Stimulated activated CD8-positive, alpha-beta memory T cell treated with anti-CD3 and anti-CD28 coated beads, Interleukin-4, amount 100 ng/mL, for 1 hour (primary cell): ENCODE measurements at places on chromosomes 16 and 17.

DNA sequence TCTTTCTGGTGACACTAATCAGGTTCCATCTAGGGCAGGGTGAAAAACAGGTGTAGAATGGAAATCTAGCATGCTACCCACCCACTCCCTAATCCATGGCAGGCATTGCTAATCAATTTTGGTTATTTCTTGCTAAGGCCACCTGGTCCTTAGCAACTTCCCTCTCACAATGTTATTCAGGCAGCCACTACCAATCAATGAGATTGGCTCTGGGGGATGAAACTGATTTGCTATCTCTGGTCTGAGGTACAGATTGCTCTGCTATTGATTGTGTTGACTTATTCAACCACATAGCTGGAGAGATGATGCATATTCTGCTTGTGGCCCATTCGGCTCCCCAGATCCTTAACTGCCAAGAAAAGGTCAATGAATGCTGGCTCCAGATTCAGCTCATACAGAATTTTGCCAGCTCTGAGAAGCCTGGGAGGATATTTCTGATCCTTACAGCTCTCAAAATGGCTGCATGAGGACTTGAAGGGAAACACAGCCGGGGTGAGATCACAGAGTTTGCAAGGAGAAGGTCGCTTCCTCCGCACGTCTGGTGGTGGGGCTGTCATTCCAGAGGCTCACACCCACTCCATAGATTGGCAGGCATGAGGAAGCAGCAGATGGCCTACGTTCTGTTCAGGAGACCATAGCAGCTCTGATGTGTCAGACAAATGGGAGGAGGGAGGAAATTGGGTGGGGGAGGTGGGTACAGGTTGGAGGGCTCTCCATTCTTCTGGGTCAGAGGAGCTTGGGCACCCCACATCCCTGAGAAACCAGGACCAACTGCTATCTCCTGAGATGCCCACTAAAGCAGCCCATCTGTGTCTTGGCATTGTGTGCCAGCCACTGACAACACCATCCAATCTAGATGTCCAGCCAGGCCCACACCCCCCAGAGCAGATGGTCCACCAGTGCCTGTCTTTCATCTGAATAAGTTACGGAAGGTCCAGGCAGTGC, 22.3 kb downstream of the SEZ6 start:
- no peak for DNase-seq

GRCh38 chr16:73427164-73427563, 379.2 kb upstream of the ZFHX3 start:
- no peak for DNase-seq

GRCh38 chr17:43416998-43417890, 18.5 kb downstream of the ARL4D start:
- DNase-seq = no peak

- DNase-seq = no peak
Measured at GRCh38 chr17:55859301-55859795, 108.5 kb downstream of the PCTP start.

GRCh38 chr16:22663389-22664064, 150.4 kb upstream of the HS3ST2 start:
- DNase-seq = no peak

DNA sequence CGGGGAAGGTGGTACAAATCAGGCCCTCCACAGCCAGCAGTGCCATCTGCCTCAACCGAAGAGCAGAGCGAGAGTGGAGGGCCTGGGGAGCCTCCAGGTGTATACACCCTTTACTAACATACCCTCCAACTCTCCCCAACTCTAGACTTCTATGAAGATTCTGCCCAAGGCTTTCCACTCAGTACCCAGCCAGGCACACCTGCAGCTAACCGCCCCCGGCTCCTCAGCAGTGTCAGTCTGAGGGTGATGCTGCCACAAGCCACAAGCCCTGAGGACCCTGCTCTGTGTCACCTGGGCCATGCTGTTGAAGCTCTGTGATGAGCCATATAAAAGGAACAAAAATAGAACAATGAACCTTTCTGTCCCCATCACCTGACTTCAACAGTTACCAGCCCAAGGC, 3.8 kb downstream of the CENPV start:
- no peak for DNase-seq

DNA sequence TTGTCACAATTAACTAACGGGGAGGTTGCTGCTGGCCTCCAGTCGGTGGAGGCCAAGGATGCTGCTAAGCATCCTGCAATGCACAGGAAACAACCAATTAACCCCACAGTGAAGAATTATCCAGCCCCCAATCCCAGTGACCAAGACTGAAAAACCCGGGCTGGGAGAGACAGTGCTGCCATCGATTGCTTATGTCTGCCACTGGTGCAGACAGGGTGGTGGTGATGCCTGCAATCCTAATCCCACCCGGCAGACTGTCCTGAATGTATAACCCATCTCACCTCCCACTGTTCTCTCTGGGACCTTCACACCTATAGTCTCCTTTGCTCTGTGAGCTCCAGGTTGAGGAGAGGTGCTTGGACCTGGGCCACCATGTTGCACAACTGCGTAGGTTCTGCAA, 42.3 kb upstream of the KLHDC4 start:
- DNase-seq = no peak

DNA sequence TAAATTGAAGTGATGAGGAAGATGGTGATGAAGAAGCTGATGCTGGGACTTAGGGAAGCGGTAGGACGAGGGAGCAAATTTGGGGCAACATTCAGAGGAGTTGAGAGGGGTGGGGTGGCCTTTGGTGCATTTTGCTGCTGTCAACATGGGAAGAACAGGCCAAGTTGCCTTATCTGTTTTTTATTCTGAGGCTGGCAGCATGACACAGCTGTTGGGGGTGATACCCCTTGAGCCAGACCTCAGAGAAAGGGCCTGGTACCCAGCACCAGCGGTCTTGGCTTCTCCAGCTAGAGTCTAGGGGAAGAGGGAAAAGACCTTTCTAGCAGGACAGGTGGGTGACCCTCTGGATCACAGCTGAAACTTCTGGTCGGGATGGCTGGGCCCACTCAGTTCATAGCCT, 4.6 kb downstream of the IGFBP4 start:
- DNase-seq = no peak

DNA sequence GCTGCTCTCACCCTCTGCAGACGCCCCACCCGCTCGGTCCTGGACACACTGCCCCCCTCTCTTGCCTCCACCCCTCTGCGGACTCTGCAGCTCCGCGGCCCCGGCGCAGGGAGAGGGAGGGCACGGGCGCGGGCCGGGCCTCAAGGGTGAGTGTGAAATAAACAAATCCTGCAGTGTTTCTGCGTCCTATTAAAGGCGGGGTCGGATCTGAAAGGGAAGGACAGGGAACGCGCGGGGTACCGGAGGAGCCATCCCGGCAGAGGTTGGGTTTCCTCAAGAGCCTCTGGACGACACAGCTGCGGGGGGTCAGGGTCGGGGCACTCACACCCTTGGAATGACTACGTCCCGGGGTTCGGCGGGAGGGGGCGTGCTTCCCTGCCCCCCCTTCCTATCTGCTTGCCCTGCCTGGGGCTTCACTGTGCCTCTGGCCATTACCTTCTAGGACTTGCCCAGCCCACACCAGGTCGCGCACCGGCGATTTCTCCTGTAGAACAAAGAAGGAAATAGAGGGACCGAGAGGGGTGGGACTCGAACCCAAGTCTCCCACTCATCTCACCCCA, 466 bp upstream of the HSF4 start:
- no peak for DNase-seq

- no peak for DNase-seq
Measured at GRCh38 chr16:84606081-84606875, 11.6 kb downstream of the COTL1 start.

GRCh38 chr17:60445144-60445543, 22.9 kb downstream of the CHCT1 start:
- DNase-seq = no peak

DNA sequence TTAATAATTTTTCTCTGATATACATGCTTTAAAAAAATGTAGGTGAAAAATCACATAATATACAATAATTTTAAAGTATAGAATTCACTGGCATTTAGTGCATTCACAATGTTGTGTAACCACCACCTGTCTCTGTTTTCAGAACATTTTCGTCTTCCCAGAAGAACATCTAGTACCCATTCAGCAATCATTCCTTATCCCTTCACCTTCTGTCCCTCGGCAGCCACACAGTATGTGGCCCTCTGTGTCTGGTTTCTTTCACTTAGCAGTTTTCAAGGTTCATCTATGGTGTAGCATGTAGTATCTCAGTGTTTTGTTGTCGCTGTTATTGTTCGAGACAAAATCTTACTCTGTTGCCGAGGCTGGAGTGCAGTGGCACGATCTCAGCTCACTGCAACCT, 33.6 kb downstream of the PRPSAP2 start:
- DNase-seq = no peak

- no peak for DNase-seq
Measured at GRCh38 chr17:76922084-76922483, 53.9 kb downstream of the MGAT5B start.

- DNase-seq = no peak
Measured at GRCh38 chr16:50059669-50060068, 6.1 kb upstream of the HEATR3 start.

GRCh38 chr17:30495586-30495985, 18.4 kb downstream of the GOSR1 start:
- no peak for DNase-seq

- no peak for DNase-seq
Measured at GRCh38 chr17:41396996-41397660, at the start of gene KRT31. Gene KRT31 (minus strand): TSS chr17:41397608. CDS start chr17:41397539, 69 bp downstream.

GRCh38 chr17:27345141-27345904, 51.4 kb downstream of the WSB1 start:
- DNase-seq = no peak

GRCh38 chr17:17725011-17725751, 43.9 kb downstream of the RAI1 start:
- no peak for DNase-seq

DNA sequence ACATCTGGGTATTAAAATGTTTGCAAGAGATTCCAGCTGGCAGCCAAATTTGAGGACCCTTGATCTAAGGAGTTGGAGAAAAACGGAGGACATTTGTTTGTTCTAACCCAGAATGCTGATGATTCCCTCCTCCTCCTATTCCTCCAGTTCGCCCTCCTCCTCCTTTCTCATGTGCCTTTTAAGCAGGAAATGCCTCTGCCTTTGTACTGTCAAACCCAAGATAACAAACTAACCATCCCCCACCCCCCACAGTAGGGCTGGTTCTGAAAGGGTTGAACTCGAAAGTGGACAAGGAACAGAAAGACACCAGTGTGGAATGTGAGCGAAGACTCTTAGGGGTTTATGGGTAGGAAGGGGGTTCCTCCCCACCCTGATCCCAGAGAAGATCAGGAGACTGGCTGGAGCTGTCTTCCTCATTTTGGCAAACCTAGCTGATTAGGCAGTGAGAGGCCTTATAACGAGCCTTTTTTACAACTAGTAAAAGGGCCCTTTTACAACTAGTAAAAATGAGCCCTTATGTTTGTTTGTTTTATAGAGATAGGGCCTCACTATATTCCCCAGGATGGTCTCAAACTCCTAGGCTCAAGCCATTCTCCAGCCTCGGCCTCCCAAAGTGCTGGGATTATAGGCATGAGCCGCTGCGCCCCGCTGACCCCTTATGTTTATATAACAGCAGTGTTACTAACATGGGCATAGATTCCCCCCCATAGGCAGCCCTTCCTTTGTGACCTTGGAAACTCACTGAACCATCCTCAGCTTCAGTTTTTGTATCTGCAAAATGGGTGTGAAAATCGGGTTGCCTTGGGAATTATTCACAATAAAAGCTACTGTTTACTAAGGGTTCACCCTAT, 975 bp downstream of the CHD9 start:
- no peak for DNase-seq

- DNase-seq = no peak
Measured at GRCh38 chr16:10558305-10558704, 22.1 kb downstream of the EMP2 start.

GRCh38 chr16:56789360-56789759, 59.4 kb downstream of the NUP93 start:
- no peak for DNase-seq

- no peak for DNase-seq
Measured at GRCh38 chr16:89193576-89194293, 6.6 kb downstream of the SLC22A31 start.

GRCh38 chr17:48148854-48149786, 41.6 kb downstream of the SNX11 start:
- DNase-seq = no peak

- no peak for DNase-seq
Measured at GRCh38 chr16:49529411-49530045, 155.9 kb downstream of the C16orf78 start.

DNA sequence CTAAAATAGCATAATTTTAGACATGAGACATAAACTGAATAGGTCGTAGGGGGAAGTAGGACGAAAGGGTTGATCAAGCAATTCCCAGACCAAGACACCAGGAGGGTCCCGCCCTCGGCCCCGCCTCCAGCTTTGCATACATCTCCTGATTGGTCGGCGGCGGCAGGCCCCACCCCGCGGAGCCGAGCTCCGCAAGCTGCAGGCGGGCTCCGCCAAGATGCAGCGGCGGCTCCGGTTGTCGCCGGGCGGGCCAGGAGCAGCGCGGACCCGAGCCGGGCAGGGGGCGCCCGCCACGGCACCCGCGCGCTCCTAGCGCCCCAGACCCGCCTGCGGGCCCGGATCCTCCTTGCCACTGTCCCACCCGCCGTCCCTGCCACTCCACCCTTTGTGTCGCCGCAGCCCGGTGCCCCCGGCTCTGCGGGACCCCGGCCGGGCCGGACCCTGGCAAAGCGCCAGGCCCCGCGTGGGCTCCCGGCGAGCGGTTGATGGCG, at the start of gene CDR2L:
Gene CDR2L, plus strand, starts transcription at position 215 of the 491 bp plus-strand sequence. CDS start 412 bp downstream, outside the sequence.
- DNase-seq = peak; percentile 84

GRCh38 chr17:16283705-16284104, 66.7 kb downstream of the PIGL start:
- no peak for DNase-seq
